ENCODE measurements at places on chromosomes 2 and 18. TPM values are rescaled to one million over a fixed set of nuclear protein-coding genes. Genes with fewer than 3 reads are reported as not detected.

The PTCD3 gene
- total RNA-seq = 78.5 TPM

The HMSD gene
- total RNA-seq = 0.26 TPM

The MC5R gene
- total RNA-seq = not detected

The FOXI3 gene
- total RNA-seq = not detected

The IL36G gene
- total RNA-seq = not detected

The GALR1 gene
- total RNA-seq = not detected

The USP37 gene
- total RNA-seq = 6.5 TPM

The ERICH2 gene
- not detected for total RNA-seq

Data from A549 treated with DMSO at 1 μM for 4 hours (cell line).